ENCODE measurements at places on chromosomes 11 and 22. TPM values are rescaled to one million over a fixed set of nuclear protein-coding genes. Genes with fewer than 3 reads are reported as not detected.

DNA sequence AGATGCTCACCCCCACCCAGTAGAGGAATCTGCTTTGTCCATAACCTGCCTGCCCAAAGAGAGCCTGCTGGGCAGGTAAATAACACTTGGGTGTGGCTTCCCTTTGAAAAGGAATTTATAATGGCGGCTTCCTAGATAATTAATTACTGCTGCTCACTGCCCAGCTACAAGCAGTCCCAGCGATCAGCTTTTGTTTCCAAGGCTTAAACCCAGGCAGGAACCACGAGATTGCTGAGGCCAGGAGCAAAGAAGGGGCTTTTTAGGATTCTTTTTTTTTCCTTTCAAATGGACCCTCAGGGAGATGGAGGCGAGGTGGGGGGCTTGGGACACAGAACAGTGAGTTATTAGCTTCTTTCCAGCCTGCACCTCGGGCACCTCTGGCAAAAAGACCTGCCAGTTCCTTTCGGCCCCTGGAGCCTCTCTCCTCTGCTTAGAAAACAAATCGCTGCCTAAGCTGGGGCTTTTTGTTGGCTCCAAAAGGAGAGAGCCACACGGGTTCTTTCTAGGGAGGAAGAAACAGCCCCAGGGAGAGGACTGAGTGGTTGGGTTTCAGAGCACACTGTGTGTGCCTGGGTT, 107.2 kb downstream of the TSPAN18 start:
- DNase-seq, result no peak

GRCh38 chr11:45379162-45379863, 93.2 kb upstream of the SYT13 start:
- no peak for DNase-seq

GRCh38 chr11:115672999-115673411, 168.8 kb upstream of the CADM1 start:
- DNase-seq, result no peak

UPB1 gene
- total RNA-seq, result not detected

KCTD14 gene
- total RNA-seq, result 0.12 TPM
